ENCODE measurements at places on chromosomes 5 and 9.
A peak's percentile ranks its signal among the peaks of the same experiment; 100 is the strongest.

- DNase-seq, result no peak
These were observed 26.3 kb downstream of the GSN start for GRCh38 chr9:121294151-121294743.

- no peak for DNase-seq
These were observed 23.0 kb downstream of the ABL1 start for GRCh38 chr9:130857864-130858738.

GRCh38 chr9:135141183-135141774 lies 53.8 kb downstream of the OLFM1 start:
- no peak for DNase-seq

DNA sequence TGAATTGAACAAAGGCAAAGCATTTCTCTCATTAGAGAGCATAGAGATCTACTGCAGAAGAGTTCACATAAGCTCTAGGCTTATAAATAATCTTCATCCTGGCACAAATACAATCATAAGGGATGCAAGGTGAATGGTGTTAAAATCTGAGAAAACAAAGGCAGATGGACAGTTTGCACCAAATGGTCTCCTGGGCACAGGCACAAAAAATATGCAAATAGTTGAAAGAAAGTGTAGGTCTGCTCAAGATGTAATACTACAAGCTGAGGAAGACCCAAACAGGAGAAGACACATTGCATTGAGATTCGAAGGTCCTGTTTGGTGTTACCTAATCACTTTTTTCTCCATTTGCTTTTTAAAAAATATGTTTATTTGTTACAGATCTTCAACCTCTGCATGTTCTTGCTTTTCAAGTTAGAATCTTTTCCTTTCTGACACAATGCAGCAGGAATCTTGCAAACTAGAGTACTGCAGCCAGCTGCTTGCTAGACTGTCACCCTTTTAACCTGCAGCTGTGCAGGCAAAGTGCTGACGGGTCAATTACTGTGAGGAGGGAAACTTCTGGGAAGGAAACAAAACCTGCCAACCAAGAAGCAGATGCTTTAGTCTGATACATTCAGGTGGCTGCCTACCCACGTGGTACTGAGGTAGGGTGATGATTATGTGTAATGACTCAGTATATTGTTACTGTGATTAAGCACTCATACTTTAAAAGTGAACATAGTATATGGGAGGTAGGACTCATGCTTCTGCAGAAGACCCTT lies 1048.6 kb upstream of the SEMA6A start:
- no peak for DNase-seq

- no peak for DNase-seq
These were observed 191.1 kb downstream of the BNC2 start for GRCh38 chr9:16679327-16679821.

GRCh38 chr5:72602696-72603685 lies 95.8 kb upstream of the ZNF366 start:
- no peak for DNase-seq

- no peak for DNase-seq
These were observed 15.0 kb upstream of the SLC1A1 start for GRCh38 chr9:4475301-4475700.

DNA sequence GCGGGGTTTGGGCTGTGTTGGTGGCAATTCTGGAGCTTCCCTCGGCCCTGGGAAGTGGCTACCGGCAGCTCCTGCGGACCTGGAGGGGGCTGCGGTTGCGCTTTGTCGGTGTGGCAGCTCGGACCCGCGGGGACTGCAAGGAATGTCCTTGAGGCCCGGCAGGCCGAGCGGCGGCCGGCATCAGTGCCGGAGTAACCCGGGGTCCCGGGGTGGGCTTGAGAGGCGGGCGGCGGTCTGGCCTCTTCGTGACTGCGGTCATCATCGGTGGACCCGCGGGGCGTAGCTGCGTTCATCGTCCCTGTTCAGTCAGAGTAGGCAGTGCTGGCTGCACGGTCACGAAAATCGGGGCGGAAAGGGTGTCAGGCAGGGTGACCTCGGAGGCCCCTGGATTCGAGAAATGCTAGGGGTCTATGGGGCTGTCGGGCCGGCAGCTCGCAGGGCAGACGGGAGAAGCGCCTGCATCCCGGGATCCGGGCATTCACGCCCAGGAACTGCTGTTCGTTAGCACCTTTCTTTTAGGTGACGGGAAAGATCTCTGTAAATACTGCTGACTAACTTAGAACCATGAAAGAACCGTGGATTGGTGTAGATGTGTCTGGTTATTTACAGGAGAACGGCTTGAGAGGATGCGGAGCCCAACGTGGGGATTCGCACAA lies 474 bp downstream of the HMGCR start:
- peak; percentile 44 for DNase-seq

GRCh38 chr9:98730871-98731270 lies 22.1 kb upstream of the GABBR2 start:
- DNase-seq, result no peak

- no peak for DNase-seq
These were observed 200.4 kb downstream of the SREK1 start for GRCh38 chr5:66344544-66344943.

GRCh38 chr5:58264276-58264675 lies 195.6 kb downstream of the PLK2 start:
- no peak for DNase-seq

DNA sequence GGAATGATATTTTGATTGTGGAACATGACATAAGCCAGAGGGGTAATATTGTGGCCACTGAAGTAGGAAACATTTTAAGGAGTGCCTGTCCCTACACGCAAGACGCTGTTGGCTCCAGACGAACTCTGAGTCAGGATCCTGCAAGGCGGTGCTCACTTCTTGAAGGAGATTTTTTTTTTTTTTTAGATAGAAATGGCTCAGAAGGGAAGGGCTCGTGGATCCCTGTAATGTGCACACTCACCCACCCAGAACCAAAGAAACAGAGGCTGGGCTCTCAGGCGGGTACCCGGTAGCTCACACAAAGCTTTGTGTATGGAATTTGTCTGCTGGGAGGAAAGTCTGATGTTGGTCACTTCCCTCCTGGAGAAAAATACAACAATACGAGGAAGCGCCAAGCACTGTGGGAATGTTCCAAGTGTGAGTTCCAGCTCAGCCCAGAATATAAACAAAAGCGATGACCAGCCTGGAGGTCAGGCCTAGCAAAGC lies 25.7 kb downstream of the RAPGEF1 start:
- DNase-seq, result no peak

- DNase-seq, result no peak
These were observed 21.6 kb downstream of the OSMR start for GRCh38 chr5:38867416-38867815.

GRCh38 chr9:1087120-1087881 lies 37.1 kb downstream of the DMRT2 start:
- no peak for DNase-seq

DNA sequence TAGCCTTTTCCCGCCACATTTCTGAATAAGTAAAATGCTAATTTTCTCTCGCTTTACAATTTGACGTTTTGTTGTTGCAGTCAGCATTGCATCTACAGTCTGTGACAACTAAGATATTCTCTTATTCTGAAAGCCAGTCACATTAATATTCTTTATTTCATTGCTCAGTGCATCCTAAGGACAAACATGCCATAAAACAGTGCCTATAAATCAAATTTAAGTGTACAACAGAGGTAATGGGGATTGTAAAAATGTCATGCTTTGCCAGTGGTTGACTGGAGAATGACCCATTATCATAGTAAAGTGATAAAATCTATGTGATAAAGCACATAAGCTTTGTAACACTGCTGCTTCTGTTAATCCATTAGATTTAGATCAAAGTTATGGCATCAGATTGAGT lies 1850.0 kb upstream of the ACO1 start:
- DNase-seq, result no peak

DNA sequence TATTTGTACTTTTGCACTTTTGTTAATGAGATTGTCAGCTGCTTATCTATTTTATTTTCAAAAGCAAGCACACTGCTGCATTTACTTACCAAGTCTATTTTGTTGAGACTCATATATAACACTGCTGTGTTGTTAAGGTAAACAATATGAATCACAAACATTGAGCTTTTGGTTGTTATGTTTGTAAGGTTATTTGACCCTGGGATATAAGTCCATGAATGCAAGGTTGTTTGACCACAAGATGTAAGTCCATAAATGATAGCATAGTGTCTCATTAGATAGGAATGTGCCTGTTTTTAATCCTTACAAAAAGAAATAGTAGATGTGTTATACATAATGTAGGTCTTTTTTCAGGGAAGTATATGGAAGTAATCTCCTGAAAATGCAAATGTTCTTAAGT lies 845.9 kb downstream of the CDH9 start:
- no peak for DNase-seq

GRCh38 chr5:83777856-83778255 lies 57.2 kb upstream of the HAPLN1 start:
- DNase-seq, result no peak

- no peak for DNase-seq
These were observed at the start of gene FAM240B for GRCh38 chr9:38720083-38720745. FAM240B (minus strand) TSS chr9:38720133; CDS start chr9:38703999, 16,134 bp downstream.

DNA sequence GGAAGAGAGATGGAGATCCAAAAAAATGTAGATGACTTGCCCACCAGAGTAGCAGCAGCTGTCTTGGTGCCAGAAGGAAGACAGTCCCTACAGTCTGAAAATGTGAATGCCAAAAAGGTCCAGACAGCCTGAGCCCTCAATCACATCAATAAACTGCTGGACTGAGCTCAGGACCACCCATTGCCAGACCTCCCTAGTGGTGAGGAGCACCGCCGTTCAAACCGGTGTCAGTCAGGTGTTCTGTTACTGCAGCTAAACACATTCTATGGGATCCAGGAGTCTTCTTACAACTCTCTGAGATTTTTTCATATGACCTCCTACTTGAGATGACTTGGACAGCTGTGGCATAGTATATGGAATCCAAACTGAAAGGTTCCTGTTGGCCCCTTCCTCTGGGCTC lies 32.0 kb upstream of the OTP start:
- no peak for DNase-seq

DNA sequence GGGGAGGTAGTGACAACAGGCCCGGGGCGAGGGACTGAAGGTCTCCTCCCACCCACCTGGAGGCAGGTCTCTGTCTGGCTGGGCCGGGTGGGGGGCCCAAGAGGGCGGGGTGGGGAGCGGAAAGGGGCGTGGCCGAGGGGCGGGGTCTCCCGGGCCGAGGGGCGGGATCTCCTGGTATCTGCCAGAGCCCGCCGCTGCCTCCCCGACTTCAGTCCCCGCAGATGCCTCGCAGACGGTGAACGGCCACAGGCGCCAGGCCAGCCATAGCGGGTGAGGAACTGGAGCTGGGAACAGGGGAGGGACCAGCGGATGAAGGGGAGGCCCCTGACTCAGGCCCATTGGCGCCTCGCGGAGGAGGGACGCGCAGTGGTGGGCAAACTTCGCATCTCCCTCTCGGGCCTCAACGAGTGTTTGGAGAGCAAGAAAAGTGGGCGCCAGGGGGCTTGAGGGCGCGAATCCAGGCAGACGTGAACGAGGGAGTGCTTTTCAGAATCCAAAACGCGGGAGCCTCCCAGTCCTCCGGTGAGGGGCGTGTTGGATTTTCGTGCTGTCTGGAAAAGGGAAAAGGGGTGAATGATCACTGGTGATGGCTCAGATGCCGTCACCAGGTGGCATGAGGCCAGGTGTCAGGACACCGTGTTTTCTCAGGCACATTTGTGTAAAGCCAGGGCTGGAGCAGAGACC lies at the start of gene ADGRD2:
ADGRD2 (plus strand) TSS at position 211 of the 684 bp plus-strand sequence. CDS start 1,216 bp downstream, outside the sequence.
- DNase-seq, result peak; percentile 45

DNA sequence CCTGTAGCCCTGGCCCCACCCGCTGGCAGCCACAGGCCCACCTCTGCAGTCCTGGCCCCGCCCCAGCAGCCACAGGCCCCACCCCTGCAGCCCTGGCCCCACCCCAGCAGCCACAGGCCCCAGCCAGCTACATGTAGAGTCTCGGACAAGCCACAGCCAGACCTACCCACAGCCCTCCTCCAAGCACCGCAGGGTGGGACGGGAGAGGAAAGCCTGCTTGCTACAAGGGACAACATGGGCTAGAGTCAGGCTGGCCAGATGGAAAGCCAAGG lies 49.5 kb upstream of the SARDH start:
- DNase-seq, result peak; percentile 84

DNA sequence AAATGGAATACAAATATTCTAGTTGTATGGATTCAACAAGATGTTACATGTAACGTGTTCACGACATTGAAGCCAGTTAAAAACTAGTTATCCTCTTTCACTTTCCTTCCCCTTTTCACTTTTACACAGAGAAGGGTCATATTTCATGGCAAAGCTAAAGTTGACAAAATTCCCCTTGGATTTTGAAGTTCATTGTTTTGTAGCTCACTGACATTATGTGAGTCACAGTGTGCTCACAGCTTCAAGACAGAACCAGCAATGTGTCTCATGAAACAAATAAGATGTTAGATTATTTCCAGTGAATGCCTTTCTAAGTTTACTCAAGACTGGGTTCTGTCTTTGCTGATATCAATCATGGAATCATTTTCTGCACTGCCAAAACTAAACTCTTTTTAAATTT lies 535.5 kb upstream of the GRIN3A start:
- no peak for DNase-seq

- DNase-seq, result peak; percentile 64
These were observed 6.3 kb downstream of the IFNA21 start for GRCh38 chr9:21160178-21160577.

GRCh38 chr5:32276173-32276853 lies 36.4 kb downstream of the MTMR12 start:
- DNase-seq, result peak; percentile 47

- no peak for DNase-seq
These were observed 160.8 kb upstream of the KLF4 start for GRCh38 chr9:107650321-107650720.

- DNase-seq, result no peak
These were observed 828.5 kb upstream of the DMAC1 start for GRCh38 chr9:8627976-8628679.

DNA sequence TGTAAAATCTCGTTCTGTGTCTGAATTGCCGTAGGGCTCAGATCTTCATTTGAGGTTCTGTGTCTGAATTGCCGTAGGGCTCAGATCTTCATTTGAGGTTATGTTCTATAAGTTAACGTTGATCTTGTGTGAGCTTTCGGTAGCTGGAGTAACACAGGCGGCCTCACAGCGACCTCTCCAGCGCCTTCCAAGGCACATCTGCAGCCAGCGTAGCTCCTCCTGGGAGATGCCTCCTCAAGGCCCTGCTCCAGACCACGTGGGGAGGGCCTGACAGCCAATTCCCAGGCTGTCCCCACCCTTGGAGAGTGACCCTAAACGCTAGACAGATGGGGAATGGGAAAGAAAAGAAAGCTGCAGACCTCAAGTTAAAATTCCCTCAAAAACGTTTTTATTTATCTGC lies 8.7 kb upstream of the AHRR start:
- DNase-seq, result no peak

- DNase-seq, result no peak
These were observed 122.7 kb downstream of the DAB2IP start for GRCh38 chr9:121773954-121774714.

DNA sequence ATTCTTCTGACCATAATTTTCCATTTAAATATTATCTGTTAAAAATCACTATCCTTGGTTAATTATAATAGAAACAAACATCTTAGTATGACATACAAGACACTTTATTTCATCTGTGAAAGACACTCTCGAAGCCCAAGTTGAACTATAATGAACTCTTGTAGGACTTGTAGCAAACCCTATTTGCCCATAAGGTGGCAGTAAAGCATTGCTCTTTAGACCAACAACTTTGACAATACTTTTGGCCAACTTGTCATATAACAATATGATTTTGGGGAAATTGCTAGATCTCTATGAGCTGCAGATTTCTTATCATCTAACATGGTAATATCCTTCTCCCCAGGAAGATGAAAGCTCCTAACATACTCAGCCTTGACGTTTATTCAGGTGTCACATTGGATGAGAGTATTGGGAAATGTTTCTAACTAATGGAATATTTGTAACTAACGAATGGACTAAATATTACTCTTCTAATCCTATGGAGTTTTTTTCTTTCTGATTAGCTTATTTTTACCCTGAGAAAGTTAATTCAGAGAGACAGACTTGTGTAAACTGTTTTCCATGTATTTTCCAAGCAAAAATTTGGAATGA lies 11.0 kb downstream of the SPINK14 start:
- DNase-seq, result peak; percentile 88

- DNase-seq, result no peak
These were observed 90.0 kb downstream of the DOCK8 start for GRCh38 chr9:304519-305185.
